ENCODE measurements at places on chromosomes 1 and 21.
A peak's percentile ranks its signal among the peaks of the same experiment; 100 is the strongest.

DNA sequence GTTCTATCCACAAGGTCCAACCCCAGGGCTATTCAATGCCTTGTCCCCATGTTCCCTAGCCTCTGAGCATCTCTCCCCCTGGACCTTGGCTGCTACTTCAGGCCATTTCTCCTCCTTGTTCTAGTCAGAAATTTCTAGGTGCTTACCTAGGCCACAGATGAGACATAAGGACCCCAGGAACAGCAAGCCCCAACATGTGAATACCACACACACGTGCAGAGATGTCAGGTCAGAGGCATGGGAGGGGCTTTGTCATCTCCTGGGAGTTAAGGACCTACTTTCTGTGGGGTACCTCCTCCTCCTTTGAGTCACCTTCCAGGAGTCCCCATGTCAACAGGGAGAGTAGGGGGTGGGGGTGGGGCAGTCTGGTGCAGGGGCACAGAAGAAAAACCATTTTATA, 7.1 kb upstream of the RGS16 start:
- DNase-seq: no peak

DNA sequence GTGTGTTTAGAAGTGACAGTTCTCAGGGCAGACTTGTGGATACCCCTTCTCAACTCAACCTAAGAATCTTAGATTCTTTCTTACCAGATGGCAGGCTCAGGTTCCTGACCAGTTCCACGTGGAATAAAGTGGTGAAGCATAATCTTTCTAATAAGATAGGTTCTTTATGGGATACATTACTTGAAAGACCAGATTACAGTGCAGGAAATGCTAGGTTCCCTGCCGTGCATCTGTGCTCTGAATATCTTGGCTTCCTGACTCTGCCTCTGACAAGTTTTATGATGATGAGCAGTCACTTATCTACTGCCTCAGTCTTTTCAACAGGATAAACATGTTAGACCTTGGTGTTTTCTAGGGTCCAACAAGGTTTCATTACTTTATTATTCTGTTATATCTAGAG, 207.9 kb upstream of the CACYBP start:
- no peak for DNase-seq

GRCh38 chr1:76239470-76239918, 164.9 kb downstream of the ST6GALNAC3 start:
- DNase-seq: no peak

GRCh38 chr1:24528744-24529143, 26.1 kb downstream of the RCAN3 start:
- DNase-seq: no peak

- no peak for DNase-seq
Observed at GRCh38 chr1:156642265-156643048, 540 bp downstream of the BCAN start.

DNA sequence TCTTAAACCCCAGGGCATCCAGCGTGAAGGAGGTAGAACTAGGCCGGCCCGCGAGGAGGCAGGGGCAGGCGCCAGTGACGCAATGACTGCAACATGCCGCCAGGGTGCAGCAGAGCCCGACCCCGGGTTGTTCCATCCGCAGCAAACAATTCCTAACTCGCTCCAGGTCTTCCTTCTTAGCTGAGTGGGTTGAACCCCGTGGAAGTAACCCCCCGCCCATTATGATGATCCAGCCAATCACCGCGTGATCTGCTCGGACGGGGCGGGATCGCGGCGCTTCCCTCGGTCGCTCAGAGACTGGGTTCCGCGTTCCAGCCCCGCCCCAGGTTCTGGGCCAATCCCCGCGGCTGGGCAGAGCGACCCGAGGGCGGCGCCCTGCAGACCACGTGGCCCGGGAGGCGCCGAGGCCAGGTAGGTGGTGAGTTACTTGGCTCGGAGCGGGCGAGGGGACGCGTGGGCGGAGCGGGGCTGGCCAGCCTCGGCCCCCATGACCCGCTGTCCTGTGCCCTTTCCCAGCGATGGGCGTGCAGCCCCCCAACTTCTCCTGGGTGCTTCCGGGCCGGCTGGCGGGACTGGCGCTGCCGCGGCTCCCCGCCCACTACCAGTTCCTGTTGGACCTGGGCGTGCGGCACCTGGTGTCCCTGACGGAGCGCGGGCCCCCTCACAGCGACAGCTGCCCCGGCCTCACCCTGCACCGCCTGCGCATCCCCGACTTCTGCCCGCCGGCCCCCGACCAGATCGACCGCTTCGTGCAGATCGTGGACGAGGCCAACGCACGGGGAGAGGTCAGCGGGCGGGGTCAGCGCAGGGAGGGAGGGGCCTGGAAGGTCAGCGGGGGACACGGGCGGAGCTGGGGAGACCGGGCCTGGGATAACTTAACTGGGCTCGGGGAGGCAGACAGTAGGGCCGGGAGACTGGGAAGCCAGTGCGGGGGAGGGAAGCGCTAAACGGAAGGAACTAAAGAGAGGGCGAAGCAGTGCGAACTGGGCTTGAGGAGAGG, at the start of gene DUSP23:
Gene DUSP23, plus strand, starts transcription at position 380 of the 1,000 bp plus-strand sequence. Its CDS starts 139 bp downstream, at position 519.
- peak; percentile 99 for DNase-seq

GRCh38 chr1:56227401-56227800, 352.0 kb downstream of the PLPP3 start:
- DNase-seq: no peak

GRCh38 chr1:228083871-228084278, 1.4 kb downstream of the ARF1 start:
- no peak for DNase-seq

- DNase-seq: no peak
Observed at GRCh38 chr1:245294020-245294419, 139.2 kb downstream of the KIF26B start.

- no peak for DNase-seq
Observed at GRCh38 chr1:15882665-15883064, 35.2 kb downstream of the SPEN start.

DNA sequence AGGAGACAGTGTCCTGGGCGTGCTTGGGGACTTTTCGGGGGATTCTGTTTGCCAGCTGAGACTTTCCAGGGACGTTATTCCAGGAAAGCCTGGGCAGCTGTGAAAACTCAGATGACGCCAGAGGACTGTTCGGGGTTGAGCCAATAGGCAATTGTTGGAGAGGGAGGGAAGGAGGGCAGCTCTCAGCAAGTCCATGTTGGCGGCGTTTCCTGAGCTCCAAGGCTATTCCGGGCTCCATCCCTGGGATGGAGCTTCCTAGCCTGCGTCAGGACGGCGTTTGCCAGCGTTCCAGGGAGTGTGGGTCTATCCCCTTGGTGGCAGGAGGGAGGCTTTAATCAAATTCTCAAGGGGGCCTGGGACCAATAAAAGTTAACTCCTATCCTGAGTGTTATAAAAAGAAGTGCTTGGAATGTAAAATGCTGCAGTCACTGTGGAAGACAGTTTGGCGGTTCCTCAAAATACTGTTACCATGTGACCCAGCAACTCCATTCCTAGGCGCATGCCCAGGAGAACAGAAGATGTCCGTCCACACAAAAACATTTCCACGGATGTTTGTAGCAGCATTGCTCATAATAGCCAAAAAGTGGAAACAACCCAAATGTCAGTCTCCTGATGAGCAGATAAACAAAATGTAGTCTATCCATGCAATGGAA, 15.2 kb downstream of the SLC27A3 start:
- peak; percentile 87 for DNase-seq

DNA sequence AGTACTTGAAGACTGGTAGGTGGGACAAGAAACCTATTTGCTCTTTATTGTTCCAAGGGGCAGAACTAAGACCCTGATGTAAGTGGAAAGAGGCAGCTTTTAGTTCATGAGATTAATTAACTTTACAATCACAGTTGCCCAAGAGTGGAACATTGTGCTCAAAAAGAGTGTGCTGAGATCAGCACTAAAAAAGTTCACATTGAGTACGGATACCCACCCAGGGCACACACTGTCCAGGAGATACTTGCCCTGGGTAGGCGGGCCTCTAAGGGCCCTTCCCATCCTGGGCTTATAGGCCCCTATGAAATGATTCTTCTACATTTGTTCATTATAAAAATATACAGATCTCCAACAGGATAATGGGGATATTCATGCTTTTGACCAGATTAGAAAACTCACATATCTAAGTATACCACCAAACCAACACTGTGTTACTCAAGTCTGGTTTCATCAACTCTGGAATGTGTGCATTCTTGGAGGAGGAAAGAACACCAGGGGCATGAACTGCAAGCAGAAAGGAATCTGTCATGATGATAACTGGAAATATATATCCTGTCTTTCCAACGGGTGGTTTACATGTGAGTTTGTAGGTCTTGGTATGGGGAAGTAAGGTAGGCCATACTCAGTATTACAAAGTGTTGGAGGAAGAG, 626.2 kb downstream of the SMYD3 start:
- DNase-seq: peak; percentile 85

- DNase-seq: no peak
Observed at GRCh38 chr1:67626090-67626860, 58.7 kb upstream of the GADD45A start.

DNA sequence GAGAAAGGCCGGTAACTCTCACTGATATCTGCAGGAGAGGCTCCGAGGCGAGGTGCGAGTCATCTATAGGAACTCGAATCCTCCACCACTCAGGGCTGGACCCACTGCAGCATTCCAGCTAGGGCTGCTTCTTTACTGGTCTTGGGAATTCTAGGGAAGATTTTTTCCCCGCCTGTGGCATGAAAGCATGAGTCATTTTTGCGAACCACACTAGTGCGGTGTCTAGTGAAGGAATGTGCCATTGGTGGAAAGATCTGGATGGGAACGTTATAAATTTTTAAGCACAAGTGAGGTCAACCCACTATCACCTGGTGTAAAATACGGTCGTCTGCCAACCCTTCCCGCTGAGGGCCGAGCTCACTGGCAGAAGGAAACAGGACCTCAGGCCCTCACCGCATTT, 49.7 kb downstream of the SYF2 start:
- no peak for DNase-seq

- DNase-seq: no peak
Observed at GRCh38 chr1:151056149-151056548, 3.3 kb downstream of the CDC42SE1 start.

GRCh38 chr1:63321785-63322113, 618 bp upstream of the FOXD3 start:
- no peak for DNase-seq

- no peak for DNase-seq
Observed at GRCh38 chr1:30383221-30383711, 340.1 kb downstream of the MATN1 start.

- DNase-seq: no peak
Observed at GRCh38 chr1:43272576-43273571, 3.1 kb downstream of the TMEM125 start.

GRCh38 chr1:1079408-1080121, 5.5 kb upstream of the RNF223 start:
- peak; percentile 88 for DNase-seq

DNA sequence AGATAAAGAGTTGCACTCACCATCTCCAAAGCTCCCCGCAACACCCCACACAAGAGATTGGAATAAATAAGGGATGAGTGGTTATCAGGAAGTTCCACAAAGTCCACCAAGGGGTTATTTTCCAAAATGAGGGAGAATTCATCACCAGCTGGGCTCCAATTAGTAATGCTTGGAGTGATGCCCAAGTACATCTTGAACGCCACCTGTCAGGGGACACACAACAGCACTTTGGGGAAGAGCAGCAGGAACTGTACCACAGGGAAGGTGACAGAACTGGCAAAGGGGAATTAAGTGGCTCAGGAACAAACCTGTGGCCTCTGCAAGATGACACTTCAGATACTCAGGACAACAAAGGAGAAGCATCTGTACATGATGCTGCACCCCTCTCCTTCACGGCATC, 11.5 kb downstream of the TRAPPC3 start:
- no peak for DNase-seq

- no peak for DNase-seq
Observed at GRCh38 chr1:156154317-156154749, 948 bp downstream of the SEMA4A start.

- DNase-seq: no peak
Observed at GRCh38 chr1:31643976-31644559, 608 bp downstream of the PEF1 start.

GRCh38 chr1:90730243-90731022, 13.3 kb upstream of the BARHL2 start:
- no peak for DNase-seq

DNA sequence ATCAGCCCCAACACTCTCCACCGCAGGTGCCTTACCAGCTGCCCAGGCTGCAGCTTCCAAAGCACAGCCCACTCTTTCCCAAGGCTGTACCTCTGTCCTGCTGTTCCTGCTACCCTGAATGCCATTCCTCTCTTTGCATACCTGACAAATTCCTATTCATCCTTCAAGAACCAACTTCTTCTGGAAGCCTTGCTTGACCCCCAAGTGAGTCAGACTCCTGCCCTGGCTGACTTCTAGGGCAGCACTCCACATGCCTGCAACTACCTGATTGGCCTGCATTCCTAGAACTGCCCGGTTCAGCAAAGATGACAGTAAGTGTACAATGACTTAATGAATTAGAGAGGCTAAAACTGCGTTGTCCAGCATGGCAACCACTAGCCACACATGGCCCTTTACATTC, 20.8 kb upstream of the PDZK1IP1 start:
- DNase-seq: no peak

DNA sequence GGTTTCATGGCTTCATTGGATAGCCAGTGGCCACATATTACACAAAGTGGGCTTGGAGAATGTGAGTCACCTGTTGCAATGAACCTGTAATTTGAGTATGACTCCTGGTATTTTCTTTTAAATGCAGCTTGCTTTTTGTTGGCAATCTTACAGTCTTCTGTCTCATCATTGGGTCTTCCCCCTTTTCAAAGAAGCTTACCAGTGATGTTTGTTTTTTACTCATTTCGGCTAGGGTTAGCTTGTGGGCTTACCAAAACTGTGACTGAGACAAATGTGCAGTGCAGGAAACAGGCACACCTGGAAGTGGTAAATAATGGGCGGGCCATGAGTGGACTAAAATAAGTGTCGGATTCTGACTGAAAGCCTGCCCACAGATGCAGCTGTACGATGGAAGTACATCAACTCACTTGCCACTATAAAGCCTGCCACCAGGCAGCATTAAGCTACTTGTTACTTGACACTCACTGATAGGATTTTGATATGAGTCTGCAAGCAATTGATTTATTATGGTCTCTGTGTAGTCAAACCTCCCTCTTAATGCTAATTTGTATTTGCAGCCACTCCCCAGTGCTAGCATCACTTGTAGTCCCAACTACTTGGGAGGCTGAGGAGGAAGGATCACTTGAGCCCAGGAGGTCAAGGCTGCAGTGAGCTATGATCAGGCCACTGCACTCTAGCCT, 4.2 kb downstream of the HHAT start:
- no peak for DNase-seq

Data from GM03348 (cell line).